ENCODE measurements at places on chromosomes 5 and 9.

DNA sequence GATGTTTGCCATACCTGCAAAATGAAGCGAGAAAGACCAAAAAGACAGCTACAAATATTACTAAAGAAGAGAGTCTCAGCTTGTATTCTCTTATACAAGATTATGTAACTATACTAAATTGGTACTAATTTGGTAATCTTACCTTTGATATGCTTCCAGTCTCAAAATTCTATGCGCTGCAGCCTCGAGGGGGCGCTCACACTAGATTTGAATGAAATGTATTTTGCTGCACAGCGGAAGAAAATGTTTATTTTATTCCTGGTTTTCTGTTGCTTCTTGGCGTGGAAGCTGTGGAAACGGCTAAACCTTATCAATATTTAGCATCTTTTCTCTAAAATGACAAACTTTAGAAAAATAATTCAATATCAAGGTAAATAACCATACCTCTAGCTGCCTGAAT, 267.0 kb upstream of the NUDT12 start:
- DNase-seq: no peak

DNA sequence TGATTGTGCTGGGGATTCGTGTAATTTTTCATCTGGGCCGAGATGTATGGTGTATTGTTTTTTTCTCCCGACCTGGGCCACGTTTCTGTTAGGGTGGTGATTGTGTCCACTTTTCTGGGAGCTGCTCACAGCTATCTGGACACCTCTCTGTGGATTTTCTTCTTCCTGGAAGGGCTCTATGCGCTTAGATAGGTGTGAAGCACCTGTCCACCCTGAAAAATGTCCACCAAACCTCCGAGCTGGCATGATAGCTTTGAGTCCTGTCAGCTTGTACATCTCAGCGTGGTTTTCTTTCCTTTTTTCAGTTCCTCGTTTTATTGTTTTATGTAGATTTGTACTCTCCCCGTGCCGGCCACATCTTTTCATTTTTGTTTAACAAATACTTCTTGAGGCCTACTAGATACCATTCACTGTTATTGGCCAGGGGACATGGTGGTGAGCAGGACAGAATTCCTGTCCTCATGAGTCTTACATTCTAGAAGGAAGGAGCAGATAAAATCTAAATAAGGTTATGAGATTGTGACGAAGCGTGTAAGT, 1.1 kb downstream of the UGCG start:
- DNase-seq: no peak

- no peak for DNase-seq
Observed at GRCh38 chr9:72695365-72695764, 174.0 kb downstream of the TMC1 start.

DNA sequence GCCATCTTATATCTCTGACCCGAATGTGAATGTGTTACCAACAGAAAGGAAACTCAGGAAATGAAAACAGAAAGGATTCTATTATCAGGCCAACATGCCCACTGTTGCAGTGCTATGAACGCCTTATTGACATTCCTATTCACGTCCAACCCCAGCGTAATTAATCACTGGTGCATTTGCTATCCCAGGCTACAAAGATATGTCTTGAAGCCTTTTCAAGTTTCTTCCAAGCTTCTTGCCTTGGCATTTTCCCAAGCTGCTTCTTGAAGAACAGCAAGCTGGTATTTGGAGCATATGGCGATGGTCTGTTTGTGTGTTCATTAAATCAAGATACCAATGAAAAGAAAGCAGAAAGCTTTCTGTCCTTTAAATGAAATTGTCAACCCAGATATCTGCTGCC, 579.2 kb upstream of the ZNF462 start:
- DNase-seq: no peak

GRCh38 chr9:132858751-132859150, 19.3 kb downstream of the AK8 start:
- DNase-seq: no peak

DNA sequence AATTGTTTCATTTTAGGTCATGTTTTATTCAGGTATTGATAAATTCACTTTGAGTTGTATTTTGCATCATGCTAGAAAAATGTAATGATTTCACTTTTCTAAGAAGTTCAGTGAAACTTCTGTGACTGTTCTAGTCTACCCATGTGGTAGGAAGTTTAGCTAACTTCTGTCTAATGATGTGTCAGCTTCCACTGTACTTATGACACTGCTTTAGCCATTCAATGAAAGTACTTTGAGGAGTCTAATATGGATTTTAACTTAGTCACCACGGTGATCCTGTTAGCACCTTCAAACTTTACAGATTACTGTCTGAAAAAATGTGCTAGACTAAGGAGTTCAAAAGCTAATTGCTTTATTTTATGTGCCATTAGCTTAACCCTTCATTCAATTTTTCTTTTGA, 1510.5 kb upstream of the CDH9 start:
- DNase-seq: no peak

DNA sequence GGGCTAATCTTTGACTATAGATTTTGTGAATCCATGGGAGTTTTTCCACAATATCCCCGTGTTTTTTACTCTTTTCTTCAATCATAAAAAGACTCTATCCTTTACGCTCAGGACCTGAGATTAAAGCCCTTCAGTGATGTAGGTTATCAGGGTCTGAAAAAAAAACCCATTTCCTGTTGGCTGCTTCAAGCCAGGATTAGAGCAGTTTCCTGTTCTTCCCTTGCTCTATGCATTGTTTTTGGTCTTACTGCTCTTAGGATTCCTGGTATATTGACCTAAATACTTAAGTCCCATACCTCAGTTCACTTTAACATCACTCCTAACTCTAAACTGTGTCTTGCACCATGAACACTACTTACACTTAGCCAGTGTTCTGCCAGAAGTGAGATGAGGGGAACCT, 319.3 kb upstream of the CHD1 start:
- no peak for DNase-seq

- DNase-seq: peak; percentile 12
Observed at GRCh38 chr9:136808075-136808805, 492 bp downstream of the RABL6 start.

DNA sequence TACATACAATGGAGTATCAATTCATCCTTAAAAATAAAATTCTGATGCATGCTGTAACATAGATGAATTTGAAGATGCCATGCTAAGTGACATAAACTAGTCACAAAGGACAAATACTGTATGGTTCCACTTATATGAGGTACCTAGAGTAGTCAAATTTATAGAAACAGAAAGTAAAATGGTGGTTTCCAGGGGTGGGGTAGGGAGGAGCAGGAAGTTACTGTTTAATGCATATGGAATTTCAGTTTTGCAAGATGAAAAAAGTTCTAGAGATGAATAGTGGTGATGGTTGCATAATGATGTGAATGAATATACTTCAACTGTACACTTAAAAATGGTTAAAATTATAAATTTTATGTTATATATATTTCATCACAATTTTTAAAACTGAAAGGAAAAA, 57.3 kb upstream of the FNIP1 start:
- no peak for DNase-seq

- no peak for DNase-seq
Observed at GRCh38 chr5:116508835-116509234, 65.8 kb downstream of the SEMA6A start.

- DNase-seq: no peak
Observed at GRCh38 chr9:13705918-13706317, 426.4 kb upstream of the MPDZ start.

GRCh38 chr5:96434201-96434645, 1.2 kb upstream of the PCSK1 start:
- DNase-seq: peak; percentile 16

DNA sequence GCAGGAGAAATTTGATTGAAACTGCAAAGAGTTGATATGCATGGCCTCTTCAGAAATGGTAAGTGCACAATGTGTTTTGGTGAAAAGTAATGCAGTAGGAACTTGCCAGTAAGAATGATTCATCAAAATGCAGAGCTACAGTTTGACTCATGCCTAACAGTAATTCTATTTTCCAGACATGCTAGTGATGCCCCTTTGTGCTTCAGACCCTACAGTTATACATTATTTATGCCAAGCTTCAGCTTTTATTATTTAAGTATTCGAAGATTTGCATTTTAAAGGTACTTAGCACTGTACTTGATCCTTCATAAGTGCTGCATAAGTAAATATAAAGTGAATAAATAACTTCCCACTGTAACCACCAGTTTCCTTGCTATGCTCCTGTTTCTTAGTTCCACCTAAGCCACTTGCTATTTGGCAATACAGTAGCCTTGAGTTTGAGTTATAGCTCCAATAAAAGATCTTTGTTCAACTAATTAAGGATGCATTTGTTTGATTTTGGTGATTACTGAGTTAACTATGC, 3.6 kb upstream of the SPATA31E1 start:
- DNase-seq: no peak

DNA sequence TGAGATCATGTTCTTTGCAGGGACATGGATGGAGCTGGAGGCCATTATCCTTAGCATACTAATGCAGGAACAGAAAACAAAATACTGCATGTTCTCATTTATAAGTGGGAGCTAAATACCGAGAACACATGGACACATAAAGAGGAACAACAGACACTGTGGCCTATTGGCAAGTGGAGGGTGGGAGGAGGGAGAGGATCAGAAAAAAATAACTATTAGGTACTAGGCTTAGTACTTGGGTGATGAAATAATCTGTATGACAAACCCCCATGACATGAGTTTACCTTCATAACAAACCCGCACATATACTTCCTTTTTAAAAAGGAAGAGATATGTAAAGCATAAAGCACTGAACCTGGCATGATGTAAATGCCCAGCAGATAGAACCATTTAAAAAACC, 99.0 kb downstream of the MEGF10 start:
- DNase-seq: no peak
